ENCODE measurements at places on chromosomes 4 and X. TPM values are rescaled to one million over a fixed set of nuclear protein-coding genes. Genes with fewer than 3 reads are reported as not detected.
A peak's percentile ranks its signal among the peaks of the same experiment; 100 is the strongest.

DNA sequence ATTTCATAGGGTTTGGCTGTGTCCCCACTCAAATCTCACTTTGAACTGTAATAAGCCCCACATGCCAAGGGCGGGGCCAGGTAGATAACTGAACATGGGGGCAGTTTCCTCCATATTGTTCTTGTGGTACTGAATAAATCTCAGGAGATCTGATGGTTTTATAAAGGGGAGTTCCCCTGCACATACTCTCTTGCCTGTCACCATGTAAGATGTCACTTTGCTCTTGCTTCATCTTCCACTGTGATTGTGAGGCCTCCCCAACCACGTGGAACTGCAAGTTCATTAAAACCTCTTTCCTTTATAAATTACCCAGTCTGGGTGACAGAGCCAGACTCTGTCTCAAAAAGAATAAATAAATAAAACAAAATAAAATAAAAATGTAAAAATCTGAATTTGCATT lies 95.9 kb downstream of the PDS5A start:
- no peak for DNase-seq

DNA sequence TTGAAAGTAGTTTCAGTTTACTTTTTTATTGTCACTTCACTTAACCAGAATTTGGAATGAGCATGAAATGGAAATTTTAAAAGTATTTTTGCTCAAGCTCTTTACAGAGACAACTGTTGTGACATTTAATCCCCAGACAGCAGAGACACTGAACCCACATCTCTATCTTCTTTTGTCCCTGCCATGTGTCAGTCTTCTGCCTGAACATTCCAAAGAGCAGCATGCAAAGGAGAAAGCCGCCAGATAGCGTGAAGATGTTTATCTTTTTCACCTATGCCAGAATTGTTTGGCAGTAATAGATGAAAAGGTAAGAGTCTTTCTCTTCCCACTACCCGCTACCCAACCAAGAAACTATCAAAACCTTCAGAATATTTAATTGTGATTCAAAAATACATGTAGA lies 46.8 kb downstream of the NDNF start:
- no peak for DNase-seq

Gene XK
- total RNA-seq, result 0.62 TPM

Gene AMBN
- not detected for total RNA-seq

- peak; percentile 67 for DNase-seq
Observed at GRCh38 chr4:126267689-126268088, 952.9 kb downstream of the FAT4 start.

Gene INTU
- 3.2 TPM for total RNA-seq

GRCh38 chr4:123939621-123940020 lies 543.0 kb downstream of the SPRY1 start:
- DNase-seq, result no peak

Gene PARM1
- total RNA-seq, result 0.52 TPM

Gene ARHGEF9
- total RNA-seq, result 12.2 TPM

Gene IGBP1
- total RNA-seq, result 89.7 TPM

GRCh38 chr4:177220376-177220775 lies 89.3 kb upstream of the NEIL3 start:
- no peak for DNase-seq

DNA sequence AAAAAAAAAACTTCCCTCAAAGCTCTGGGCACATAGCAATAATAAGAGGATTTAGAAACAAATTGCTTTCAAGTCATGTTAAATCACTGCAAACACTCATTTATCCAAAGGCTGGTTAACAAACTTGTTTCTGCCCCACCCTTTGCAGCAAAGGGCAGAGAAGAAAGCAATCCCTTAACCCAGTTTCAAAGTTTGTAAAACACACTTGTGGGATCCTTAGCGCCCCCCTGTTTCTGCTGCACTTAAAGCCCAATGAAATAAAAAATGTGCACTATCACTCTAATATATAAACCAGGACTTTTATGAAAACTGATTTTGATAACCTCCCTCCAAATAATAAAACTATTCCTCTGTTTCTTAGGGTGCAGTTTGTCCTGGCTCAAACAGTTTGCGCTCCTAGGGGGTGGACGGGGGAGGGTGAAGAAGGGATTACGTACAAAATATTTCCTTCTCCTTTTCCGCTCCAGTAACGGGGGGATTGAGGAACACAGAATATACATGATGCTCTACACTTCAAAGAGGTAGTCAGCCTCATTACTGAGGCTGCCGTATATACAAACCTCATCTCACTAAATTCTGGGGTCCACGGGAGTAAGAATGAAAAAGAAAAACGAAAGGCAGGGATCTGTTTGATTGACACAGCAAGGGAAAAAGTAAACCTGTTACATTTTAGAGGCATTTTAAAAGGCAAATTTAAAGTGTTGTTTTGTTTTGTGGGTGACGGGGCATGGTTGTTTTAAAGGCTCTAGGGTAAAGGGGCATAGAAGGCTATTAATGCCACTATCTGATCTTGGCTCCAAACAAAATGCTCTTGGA lies 3.1 kb upstream of the PCDH10 start:
- no peak for DNase-seq

- no peak for DNase-seq
Observed at GRCh38 chr4:159105761-159106243, 2.9 kb downstream of the RAPGEF2 start.

DNA sequence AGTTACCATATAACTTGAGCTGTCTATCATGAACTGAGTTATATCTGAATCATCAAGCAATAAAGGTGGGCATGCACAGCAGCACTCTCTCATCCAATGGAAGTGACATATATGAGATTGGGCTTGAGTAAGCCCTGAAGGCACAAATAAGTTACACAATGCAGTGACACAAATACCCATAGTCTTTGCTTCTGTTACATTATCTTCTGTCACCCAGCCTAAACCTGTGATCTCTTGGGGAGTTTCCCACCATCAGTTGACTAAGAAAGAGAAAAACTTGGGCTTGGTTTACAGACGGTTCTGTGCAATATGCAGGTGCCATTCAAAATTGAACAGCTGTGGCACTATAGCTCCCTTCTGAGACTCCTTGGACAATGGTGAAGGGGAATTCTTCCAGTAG lies 138.8 kb upstream of the IL15 start:
- DNase-seq, result no peak

DNA sequence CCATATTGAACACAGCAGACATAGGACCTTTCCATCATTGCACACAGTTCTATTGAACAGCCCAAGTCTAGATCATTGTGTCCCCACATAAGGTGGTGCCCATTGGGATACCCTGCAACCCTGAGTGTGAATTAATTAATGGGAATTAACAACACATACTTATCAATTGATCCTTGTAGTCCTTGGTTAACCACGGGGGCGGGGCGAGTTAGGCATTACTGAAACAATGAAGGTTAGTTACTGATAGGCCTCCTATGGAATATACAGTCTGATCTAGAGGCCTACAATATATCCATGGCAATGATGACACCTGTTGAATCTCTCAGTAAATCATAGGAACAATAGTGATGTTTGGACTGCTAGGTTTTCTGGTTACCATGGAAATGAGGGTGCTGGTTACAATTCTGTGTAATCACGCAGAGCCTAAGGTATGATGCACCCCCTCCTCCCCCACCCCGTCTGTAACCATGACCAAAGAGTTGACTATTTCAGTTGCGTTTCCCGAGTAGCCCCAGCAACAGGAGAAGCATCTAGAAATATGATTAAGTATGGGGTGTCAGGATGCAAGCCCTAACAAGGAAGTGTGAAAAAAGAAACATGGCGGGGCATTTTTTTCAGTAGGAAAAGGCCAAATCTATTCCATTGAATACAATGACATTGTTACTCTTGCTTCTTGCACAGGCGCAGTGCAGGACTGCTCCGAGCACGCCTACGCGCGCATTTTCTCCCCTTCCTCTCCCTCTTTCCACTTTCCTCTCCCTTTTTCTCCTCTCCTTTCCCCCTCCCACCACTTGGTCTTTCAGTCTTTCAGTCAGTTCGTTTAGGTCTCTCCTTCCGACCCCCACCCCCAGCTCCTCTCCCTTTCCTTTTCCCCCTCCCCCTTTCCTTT lies 677 bp upstream of the NONO start:
- no peak for DNase-seq

DNA sequence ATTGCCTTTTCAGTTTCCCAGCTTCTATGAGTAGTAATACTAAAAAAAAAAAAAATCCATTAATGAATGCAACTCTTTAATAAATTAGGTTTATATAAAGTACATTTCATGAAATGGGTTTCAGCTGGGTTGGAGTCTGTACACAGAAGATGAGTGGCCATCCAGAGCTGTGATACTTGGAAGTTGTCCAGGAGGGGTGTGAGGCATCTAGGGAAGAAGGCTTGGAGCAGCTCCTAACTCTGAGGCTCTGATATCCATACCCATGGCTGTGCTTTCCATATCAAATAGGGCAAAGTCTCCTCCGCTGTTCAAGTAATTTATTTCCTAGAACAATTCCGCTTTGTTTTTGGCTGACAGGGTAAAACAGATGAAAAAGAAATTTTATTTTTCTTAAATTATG lies 423.3 kb upstream of the TENM3 start:
- no peak for DNase-seq

Gene NEK1
- total RNA-seq, result 6.4 TPM

Gene LPAR4
- total RNA-seq, result not detected

Gene SOX3
- total RNA-seq, result not detected

DNA sequence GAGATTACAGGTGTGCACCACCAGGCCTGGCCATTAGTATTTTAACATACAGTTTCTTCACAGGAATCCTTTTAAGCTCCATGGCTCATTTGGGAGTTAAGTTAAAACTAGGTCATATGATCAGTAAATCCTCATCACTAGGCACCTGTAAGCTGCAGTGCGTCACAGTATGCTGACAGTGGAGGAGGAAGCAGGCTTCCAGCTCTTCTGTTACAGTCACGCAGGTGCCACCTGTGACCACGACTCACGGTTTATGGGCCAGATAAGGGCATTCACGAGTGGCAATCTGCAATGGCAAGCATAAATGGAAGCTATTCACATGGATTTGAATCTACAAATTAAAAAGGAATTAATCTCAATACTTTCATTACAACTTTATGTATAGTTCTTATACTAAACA lies 129.4 kb upstream of the BCOR start:
- DNase-seq, result no peak

Gene PPBP
- total RNA-seq, result not detected

DNA sequence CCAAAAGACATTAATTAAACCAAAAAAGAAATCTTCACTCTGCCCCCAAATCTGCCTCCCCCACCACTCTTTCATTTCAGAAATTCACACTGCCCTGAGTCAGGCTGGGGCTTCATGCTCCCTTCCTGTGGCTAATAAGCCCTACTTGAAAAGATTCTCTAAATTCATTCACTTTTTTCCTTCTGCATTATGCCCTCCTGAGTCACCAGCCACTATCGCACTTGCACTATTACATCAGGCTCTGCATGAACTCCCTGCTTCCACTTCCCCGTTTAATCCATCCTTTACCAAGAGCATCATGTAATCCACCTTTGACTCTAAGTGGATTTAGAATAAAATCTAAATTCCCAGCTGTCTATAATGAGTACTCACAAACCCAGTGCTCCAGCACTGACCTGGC lies 295.4 kb upstream of the KLF3 start:
- DNase-seq, result no peak

Gene CT45A6
- total RNA-seq, result not detected

DNA sequence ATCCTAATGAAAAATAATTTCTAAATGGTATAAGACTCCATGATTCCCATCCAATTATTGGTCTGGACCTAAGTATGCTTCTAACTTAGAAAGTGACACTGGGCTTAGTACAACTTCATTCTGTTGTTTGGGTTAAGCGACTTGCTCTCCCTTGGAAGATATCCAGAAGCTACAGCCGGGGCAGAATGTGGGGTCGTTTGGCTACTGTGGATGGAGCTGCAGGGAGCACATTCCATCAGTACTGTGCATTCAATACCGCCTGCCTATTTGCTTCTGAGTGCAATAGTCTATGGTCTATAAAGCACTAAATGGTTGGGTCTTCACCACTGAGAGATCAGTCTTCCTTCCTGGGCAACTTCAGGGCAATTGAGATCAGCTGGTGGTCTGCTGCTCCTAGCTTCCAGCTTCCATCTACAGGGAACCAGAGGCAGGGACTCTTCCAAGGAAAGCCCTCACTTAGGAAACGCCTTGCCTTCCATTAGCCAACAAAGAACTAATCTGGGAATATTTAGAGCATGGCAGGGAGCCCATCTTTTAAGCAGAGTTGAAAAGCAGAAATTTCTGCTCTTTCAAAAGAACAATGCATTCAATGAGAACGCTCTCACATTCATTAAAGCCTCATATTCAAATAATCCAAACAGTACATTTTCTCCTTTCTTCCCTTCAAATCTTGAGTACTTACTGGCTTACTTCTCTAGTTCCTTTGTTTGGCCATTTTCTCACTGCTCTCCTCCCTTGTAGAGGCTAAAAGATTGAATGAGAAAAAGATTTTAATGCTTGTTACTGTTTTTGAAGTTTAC lies 1049.9 kb upstream of the TENM3 start:
- DNase-seq, result no peak

GRCh38 chrX:40581336-40581920 lies 658 bp downstream of the ATP6AP2 start:
- no peak for DNase-seq

Gene TRPC3
- not detected for total RNA-seq

DNA sequence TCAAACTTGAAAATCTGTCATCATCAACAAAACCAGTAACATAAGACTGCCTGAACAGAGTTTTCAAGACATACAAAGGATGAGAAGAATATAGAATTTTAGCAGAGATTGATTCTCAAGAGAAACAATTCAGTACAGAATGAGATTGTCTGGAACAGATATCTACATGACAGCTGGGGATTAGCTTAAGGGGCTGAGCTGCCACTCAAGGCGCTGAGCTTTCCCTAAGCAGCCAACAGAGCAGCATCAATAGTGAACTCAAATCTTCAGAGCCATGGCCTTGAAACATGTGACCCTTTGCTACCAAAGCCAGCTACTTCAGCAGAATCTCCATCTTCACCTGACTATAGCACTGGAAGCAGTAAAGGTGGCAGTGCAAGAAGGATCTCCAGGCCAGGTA lies 24.3 kb upstream of the PCDH10 start:
- no peak for DNase-seq
